Right lobe of liver (tissue), 6 donors: ENCODE measurements at places on chromosomes 2 and 18. TPM values are rescaled to one million over a fixed set of nuclear protein-coding genes. Genes with fewer than 3 reads are reported as not detected.

FBXO36 gene
- 0.99 TPM for total RNA-seq

SERPINB3 gene
- not detected for total RNA-seq

SPATA3 gene
- not detected for total RNA-seq

ACADL gene
- total RNA-seq = 29.7 TPM

SCN9A gene
- 2.1 TPM for total RNA-seq

SERPINB4 gene
- not detected for total RNA-seq
